ENCODE measurements at places on chromosomes 2 and 18. TPM values are rescaled to one million over a fixed set of nuclear protein-coding genes. Genes with fewer than 3 reads are reported as not detected.

The SERPINB5 gene
- total RNA-seq, result not detected

The PLCL1 gene
- 7.3 TPM for total RNA-seq

The ACVR1C gene
- not detected for total RNA-seq

The PROM2 gene
- 0.57 TPM for total RNA-seq

The RABL2A gene
- total RNA-seq, result 9.8 TPM

Measured in vein endothelial cell (primary cell).